ENCODE measurements at places on chromosomes 7 and 10.

- DNase-seq = no peak
Measured at GRCh38 chr7:36023033-36023560, 130.0 kb upstream of the EEPD1 start.

DNA sequence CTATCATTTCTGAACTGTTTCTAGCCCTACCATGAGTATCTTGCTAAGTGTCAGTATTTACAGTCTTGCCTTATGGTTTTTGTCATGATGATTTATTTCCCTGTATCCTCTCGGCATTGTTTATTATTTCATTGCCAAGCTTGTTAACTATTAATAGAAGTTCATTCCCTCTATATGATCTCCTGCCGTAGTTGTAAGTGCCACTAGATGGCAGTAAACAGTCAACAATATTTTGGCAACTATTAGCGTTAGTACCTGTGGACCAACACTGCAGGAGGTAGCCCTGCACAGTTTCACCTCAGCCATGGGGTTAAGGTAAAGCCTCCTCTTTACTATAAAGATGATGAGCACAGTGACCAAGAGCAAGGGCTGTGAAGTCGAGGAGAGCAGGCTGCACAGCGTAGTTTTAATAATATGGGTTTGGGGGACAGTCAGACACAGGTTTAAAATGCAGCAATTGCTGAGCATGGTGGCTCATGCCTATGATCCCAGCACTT lies 26.1 kb upstream of the CCNJ start:
- DNase-seq = peak; percentile 57

DNA sequence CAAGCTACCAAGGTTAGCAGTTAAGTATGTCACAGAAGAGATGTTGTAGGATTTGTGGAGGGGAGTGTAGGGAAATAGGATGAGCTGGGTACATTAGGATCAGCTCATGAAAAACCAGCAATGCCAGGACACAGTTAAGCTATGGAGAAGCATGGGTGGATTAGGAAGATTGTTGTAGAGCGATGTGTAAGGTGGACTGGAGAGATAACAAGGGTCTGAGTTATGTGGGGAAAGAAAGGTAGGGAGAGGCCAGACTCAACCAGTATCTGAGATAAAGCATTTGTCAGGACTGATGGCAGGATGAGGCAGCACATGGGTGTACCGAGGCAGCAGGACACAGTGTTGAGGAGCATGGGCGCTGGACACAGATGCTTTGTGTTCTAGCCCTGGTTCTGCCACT lies 85.4 kb upstream of the PRR15 start:
- DNase-seq = no peak

DNA sequence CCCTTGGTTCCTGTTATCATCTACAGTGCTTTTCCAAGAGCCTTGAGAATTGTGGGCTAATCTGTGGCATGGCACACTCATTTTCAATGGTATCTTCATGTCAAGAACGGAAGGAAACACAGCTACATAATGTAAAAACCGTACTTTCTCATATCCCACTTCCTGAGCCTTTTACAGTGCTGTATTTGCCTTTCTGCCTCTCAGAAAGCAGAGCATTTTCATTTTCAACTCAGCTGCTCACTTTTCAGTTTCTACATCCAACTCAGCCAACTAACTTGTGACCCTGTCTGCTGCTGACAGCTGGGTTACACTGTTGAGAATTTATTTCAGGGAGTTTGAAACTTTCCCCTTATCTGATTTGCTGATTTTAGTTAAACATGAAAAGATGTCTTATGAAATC lies 875.8 kb upstream of the KCND2 start:
- DNase-seq = no peak

DNA sequence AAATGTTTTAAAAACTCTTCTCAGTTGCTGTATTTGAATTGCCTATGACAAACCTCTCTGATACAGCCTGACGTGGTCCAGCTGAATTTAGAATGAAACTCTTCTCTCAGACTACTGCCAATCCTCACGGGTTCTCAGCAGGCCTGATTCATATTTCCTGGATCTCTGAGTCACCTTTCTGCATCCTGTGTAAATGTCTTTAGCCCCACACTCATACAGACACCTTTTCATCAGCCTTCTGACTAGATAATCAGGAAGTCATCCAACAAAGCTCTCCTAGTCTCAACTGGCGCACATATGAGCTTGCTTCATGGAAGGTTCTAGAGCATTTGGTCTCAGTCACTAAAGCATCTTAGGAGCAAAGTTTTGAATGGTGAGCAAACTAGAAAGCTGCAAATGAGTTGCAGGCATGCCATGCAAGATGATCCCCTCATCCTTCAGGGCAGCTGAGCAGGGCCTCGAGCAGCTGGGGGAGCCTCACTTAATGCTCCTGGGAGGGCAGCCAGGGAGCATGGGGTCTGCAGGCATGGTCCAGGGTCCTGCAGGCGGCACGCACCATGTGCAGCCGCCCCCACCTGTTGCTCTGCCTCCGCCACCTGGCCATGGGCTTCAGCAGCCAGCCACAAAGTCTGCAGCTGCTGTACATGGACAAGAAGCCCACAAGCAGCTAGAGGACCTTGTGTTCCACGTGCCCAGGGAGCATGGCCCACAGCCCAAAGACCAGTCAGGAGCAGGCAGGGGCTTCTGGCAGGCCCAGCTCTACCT lies 182.8 kb downstream of the ARHGAP12 start:
- DNase-seq = no peak

- no peak for DNase-seq
Measured at GRCh38 chr7:150323682-150324372, 482 bp upstream of the ACTR3C start.

GRCh38 chr7:27842094-27842692 lies 102.2 kb downstream of the TAX1BP1 start:
- no peak for DNase-seq

- DNase-seq = no peak
Measured at GRCh38 chr10:123808906-123809305, 82.7 kb downstream of the CPXM2 start.

DNA sequence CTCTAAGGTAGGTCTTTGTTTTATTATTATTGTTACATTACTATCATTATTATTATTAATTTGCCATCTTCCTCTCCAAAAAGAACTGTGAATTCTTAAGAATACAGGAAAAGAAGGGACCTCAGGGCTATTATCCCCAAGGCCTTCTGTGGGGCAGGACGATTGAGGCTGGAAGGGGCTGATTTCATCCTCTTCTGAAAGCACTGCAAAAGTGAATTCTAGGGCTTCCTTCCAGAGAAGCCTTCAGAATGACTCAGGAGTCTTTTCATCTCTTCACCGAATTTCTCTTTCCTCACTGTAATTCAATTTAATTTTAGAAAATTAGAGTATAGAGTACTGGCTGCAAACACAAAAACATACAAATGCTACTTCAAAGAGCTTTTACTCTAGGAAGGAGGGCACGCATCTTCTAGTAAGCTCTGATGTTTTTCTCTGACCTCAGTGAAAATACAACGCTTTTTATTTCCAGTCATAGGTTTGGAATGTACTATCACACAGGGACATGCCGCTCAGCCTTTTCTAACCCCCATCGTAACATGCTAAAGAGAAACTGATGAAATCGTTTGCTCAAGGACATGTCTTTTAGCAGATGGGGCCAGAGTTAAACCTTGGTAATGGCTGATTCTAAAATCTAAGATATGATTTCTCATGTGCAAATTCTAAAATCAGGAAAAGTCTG lies 280.2 kb upstream of the PITRM1 start:
- DNase-seq = no peak

DNA sequence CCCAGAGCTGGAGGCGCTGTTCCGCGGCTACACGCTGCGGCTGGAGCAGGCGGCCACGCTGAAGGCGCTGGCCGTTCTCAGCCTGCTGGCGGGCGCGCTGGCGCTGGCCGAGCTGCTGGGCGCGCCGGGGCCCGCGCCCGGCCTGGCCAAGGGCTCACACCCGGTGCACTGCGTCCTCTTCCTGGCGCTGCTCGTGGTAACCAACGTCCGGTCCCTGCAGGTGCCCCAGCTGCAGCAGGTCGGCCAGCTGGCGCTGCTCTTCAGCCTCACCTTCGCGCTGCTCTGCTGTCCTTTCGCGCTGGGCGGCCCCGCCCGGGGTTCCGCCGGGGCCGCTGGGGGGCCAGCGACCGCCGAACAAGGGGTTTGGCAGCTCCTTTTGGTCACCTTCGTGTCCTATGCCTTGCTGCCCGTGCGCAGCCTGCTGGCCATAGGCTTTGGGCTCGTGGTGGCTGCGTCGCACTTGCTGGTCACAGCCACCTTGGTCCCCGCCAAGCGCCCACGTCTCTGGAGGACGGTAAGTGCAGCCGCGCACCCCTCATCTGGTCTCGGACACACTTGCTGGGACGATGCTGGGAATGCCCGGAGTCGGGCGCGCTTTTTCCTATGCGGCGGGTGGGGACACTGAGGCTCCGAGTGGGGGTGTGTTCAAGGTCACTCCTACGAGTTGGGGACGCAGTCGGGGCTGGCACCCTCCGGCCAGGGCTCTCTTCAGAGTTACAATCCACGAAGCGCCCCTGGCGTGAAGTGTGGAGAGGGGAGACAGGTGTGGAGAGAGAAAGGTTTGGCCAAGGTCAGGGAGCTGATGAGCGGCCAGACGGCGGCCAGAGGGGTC lies 717 bp downstream of the ADCY1 start:
- no peak for DNase-seq

GRCh38 chr10:100022403-100022802 lies 12.7 kb upstream of the DNMBP start:
- DNase-seq = no peak
